ENCODE measurements at places on chromosomes 7 and 10. TPM values are rescaled to one million over a fixed set of nuclear protein-coding genes. Genes with fewer than 3 reads are reported as not detected.

Gene CPEB3
- 2.3 TPM for total RNA-seq

Gene NPSR1
- total RNA-seq: not detected

Gene ATP6V0A4
- 0.24 TPM for total RNA-seq

Gene BMPER
- total RNA-seq: 0.32 TPM

Gene EFCAB10
- total RNA-seq: not detected

Gene TMEM60
- total RNA-seq: 15.8 TPM

Gene SEMA3E
- not detected for total RNA-seq

Data from endothelial cell of umbilical vein (primary cell).